ENCODE measurements at places on chromosomes 1 and 21.
A peak's percentile ranks its signal among the peaks of the same experiment; 100 is the strongest.

DNA sequence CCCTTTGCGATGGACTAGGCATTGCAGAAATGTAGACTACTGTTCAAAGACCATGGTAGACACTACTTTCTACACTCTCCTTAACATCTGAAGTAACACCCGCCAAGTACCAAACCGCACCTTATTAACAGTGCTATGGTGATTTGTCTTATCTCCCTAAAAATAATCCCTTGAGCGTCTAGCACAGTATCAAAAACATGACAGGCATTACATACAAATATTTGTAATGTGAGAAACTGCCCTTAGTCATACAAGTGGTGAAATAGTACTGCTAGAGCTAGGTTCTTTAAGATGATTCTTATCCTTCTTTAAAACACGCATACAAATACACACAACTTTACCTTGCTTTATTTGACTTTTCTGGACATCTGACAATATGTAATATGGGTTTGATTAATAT, 27.2 kb downstream of the PUM1 start:
- no peak for DNase-seq

GRCh38 chr1:232863544-232864275, 58.5 kb downstream of the MAP10 start:
- no peak for DNase-seq

DNA sequence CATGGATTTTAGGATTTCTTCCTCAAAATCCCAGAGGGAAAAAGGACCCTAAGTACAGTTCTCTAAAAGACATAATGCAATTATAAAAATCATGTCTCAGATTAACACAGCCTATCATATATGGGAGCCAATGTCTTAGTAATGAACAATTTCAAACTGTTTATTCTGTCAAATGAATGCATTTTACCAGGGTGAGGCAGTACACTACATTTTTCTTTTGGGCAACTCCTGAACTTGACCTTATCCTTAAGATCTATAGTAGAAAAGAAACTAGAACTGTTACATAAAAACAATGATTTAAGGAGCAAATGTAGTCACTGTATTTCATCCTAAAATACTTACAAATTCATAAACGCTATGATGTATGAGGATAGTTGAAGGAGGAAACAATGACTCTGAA, 226.3 kb upstream of the B3GALT2 start:
- no peak for DNase-seq

GRCh38 chr1:147496571-147497210, 44.6 kb upstream of the BCL9 start:
- DNase-seq: peak; percentile 11

DNA sequence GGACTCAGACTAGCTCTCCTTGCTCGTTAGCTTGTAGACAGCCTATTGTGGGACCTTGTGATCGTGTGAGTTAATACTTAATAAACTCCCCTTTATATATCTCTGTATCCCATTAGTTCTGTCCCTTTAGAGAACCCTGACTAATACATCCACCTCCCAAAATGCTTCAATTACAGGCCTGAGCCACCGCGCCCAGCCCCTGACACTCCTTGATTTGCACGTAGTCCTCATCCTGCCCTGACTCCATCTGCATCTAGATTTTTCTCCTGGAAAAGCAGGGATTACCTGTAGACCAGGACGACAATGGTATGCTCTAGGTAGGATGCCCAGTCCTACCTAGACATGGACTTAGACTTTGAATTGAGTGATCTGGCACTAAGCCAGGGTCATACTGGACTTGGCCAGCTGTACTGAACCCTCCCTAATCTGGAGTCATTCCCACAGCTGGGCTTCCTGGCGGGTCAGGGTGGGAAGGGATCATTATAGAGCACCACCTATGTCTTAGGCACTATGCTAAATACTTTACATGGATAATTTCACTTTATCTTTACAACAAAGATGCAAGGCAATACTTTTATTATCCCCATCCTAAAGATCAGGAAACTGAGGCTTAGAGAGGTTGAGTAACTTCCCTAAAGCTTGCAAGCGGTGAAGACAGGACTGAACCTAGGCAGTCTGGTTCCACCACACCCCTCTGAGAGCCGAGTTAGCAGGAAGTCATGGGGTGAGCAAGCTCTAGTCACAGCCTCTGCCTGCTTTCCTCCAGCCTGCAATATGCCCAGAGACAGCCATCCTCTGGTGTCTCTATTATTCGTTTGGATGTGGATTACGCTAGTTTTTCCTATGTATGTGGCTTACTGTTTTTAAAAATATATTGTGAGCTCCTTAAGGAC, 89.4 kb downstream of the DTL start:
- peak; percentile 68 for DNase-seq

GRCh38 chr1:151990058-151990855, 3.4 kb downstream of the S100A10 start:
- no peak for DNase-seq

DNA sequence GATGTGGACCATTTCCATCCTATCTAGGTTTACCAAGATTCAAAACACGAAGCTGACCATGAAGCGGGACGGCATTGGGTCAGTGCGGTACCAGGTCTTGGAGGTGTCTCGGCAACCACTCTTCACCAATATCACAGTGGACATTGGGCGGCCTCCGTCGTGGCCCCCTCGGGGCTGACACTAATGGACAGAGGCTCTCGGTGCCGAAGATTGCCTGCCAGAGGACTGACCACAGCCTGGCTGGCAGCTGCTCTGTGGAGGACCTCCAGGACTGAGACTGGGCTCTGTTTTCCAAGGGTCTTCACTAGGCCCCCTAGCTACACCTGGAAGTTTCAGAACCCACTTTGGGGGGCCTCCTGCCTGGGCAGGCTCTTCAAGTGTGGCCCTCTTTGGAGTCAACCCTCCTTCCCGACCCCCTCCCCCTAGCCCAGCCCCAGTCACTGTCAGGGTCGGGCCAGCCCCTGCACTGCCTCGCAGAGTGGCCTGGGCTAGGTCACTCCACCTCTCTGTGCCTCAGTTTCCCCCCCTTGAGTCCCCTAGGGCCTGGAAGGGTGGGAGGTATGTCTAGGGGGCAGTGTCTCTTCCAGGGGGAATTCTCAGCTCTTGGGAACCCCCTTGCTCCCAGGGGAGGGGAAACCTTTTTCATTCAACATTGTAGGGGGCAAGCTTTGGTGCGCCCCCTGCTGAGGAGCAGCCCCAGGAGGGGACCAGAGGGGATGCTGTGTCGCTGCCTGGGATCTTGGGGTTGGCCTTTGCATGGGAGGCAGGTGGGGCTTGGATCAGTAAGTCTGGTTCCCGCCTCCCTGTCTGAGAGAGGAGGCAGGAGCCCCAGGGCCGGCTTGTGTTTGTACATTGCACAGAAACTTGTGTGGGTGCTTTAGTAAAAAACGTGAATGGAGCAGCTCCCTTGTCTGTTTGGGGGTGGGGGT, 864 bp upstream of the CCDC24 start:
- no peak for DNase-seq

- DNase-seq: no peak
Observed at GRCh38 chr1:12552111-12552888, 65.7 kb downstream of the DHRS3 start.

GRCh38 chr1:1035291-1035943, 15.5 kb downstream of the AGRN start:
- DNase-seq: no peak

Measured in transverse colon (tissue), 4 donors.